CD4-positive, alpha-beta T cell treated with Interleukin-12 subunit alpha and Interleukin-12 subunit beta, for 1 hour (primary cell): ENCODE measurements at places on chromosomes 12 and 14.
A peak's percentile ranks its signal among the peaks of the same experiment; 100 is the strongest.

DNA sequence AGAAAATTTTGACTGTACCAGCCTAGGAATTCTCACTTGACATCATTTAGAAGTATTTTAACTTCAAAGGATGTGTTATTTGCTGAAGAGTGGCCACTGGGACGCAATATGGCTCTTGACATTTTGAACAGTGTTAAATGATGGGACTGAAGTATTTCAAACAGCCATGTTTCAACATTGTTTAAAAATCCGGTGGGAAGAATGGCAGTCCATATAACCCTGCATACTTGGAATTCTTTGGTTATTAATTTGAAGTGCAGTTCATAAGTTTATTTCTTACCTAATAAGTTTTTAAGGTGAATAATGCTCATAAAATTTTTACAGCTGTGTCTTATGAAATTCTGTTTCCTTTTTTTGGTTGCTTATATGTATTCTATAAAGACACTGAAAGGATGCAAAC, 8.3 kb downstream of the TMTC2 start:
- no peak for DNase-seq

GRCh38 chr14:70640938-70641547, 673 bp upstream of the TTC9 start:
- peak; percentile 59 for DNase-seq

DNA sequence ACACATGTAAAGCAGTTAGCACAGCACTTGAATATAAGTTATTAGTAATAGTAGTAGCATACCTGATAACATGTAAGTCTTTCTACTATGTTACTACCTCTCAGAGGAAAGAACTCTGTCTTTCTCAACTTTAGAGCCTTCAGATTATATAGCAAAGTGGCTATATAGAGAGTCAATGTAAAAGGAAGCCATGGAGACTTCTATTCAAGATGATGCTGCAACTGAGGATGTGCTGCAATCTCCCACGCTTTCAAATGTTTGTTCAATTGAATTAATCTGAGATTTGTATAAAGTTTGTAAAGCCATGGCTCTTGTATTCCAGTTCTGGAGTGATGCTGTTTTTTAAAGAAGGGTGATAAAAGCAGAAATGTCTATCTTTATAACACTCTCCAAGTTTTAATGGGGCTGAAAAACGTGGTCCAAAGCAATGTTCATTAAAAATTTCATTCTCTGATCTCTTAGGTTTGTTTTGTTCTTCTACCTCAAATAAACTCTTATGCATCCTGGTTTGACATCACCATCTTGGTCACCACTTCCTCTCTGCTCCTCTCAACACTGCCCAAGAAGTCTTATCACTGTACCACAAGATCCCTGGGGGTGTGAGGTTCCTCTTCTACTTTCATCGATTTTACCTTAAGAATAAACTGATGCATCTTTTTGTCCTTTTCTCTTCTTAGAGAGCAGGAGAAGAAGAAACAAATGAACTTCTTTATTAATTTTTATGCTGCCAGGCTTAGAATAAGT, 40.6 kb downstream of the C12orf42 start:
- DNase-seq: peak; percentile 30

DNA sequence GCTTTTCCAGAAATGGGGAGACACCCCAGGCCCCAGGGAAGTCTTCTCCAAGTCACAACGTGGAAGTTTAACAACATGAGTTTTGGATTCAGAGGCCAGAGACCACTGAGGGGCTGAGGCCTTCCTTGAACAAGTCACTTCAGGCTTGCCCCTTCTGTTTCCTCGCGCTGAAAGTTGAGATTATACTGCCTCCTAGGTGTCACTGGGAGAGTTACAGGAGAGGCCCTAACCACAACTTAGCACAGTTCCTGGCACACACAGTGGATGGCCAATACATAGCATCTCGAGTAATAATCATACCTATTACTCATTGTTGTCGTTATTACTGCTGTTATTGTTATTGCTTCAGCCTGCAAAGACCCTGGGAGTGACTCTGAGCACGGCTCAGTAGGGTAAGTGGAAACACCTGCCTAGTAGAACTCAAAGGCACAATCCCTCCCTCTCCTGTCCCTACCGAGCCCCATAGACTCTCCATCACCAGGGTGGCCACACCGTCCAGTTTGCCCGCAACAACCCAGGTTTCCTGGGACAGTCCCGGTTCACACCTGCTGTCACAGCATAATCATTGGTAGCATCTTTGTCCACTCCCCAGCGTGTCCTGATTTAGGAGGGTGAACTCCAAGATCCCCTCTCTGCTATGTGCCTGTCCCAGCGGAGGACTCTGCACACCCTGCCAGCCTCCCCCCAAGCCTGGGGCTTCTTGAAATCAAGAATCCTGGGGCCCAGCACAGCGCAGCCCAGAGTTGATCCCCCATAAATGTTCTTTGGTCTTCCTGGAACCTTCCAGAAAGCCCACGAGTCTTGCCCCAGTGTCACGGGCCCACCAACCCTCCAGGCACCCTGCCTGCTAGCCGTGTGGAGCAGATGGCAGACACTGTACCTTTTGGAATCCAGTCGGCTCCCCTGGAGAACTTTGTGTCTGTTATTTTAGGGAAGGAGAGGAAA, 85.0 kb downstream of the SYNE3 start:
- DNase-seq: no peak

GRCh38 chr12:26786865-26787514, 46.0 kb downstream of the ITPR2 start:
- no peak for DNase-seq

DNA sequence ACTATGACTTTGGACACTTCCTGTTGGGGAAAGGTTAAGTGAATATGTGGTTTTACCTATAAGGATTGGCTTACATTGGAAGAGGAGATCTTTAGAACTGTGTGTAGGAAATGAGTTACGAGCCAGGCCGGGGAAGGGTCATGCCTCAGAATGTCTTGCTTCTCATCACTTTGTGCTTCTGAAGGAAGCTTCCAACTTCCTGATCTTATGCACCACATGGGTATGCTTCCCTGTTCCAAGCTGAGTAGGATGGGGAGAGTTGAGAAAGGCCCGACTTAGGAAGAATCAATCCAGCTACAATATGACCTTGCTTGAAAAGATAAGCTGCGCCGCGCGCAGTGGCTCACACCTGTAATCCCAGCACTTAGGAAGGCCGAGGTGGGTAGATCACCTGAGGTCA, 59.9 kb downstream of the STXBP6 start:
- no peak for DNase-seq

DNA sequence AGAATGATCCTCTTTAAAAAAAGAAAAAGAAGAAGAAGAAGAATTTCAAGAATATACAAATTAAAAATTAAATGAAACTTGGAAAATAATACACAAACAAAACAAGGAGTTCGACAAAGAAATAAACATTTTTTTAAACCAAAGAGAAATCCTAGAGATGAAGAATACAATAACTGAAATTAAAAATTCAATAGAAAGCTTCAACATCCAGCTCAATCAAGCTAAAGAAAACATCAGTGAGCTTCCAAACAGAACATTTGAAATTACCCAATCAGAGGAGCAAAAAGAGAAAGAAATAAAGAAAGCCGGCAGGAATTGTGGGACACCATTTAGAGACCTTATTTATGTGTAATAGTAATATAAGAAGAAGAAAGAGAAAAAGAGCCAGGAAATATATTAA, 37.2 kb upstream of the RHOJ start:
- no peak for DNase-seq

DNA sequence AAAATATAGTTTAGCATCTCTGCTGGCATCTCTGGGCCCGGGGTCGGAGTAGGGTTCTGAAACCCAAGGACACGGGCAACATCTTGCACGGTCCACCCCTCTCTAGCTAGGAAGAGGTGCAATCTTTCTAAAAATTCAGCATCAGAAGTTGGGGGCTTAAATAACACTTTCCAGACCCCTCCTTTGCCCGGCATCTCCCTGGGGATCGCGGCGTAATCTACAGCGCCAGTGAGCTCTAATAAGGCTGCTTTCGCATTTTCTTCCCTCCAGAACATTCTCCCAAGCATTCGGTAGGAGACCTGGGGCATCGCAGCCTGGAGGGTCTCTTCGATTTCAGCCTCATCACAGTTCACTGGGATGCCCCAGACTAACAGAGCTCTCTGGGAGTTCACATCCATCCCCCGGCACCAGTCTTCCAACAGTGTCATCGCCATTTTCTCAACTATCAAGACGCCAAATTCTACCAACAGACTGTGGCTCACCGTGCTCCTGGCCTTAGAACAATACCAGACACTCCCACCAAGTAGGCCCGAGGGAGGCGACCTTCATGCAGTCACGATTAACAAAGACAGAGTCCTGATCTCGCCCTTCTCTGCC, 880 bp downstream of the PNMA1 start:
- DNase-seq: no peak

GRCh38 chr12:63149909-63150712, 890 bp downstream of the AVPR1A start:
- no peak for DNase-seq

- no peak for DNase-seq
These were observed 3.6 kb upstream of the DNAJC22 start for GRCh38 chr12:49342914-49343731.

- no peak for DNase-seq
These were observed at the start of gene TBX5 for GRCh38 chr12:114405519-114406271. TSS of gene TBX5 (minus strand) at chr12:114406144. CDS start at chr12:114403898, 2,246 bp downstream.

DNA sequence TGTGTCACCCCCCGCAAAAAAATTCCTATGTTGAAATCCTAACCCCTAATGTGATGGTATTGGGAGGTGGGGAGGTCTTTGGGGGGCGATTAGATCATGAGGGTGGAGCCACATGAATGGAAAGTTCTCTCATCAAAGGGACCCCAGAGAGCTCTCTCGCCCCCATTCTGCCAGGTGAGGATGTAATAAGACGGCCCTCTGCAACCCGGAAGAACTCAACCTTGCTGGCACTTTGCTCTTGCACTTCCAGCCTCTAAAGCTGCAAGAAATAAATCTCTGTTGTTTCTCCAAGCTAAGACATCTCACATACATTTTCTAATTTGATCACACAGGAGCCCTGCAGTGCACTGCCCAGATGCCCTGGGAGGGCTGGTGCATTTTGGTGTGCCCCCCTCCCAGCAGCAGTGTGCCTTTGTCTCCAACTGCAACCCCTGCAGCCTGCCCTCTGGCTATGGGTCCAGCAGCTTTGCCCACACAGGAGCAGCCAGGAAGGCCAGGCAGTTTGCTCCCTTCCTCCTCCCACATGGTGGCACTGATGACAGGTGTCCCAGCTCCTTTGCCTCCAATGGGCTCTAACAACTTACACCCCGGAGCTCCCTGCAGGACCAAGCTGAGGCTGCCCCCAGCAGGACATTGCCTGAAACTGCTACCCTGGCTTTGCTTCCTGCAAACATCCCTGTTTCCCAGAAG, 59.3 kb downstream of the C14orf132 start:
- peak; percentile 2 for DNase-seq

GRCh38 chr12:62215506-62215905, 44.7 kb upstream of the USP15 start:
- DNase-seq: no peak

GRCh38 chr12:14113031-14113430, 131.6 kb upstream of the GRIN2B start:
- DNase-seq: no peak

DNA sequence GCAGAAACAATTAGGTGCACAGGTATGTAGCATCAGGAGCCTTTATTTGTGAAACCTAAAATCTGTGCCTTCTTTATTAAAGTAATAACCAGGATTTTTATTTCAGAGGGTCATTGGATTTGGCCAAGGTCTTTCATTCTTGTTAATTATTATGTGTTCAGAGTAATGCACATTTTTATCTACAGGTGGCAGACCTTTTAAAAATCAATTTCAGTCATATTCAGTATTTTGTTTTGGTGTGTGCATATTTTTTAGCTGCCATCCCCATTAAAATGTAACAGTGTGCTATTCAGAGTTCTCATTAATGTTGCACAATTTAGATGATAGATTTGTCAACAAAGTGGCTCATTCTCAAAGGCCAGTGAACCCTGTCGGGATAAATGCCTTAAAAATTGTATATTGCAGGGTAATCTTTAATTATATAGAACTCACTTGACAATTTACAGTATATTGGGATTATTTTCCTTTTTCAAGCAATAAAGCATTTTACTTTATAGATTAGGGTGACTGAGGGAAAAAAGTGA, 319.3 kb upstream of the SOX5 start:
- DNase-seq: no peak

- DNase-seq: no peak
These were observed 8.4 kb upstream of the CALM1 start for GRCh38 chr14:90388437-90388836.

- DNase-seq: peak; percentile 20
These were observed 1.4 kb downstream of the DUSP6 start for GRCh38 chr12:89350630-89351488.

GRCh38 chr14:73221945-73222344, 15.4 kb upstream of the PAPLN start:
- DNase-seq: no peak

- DNase-seq: no peak
These were observed 48.0 kb upstream of the ALG10B start for GRCh38 chr12:38268612-38269011.

DNA sequence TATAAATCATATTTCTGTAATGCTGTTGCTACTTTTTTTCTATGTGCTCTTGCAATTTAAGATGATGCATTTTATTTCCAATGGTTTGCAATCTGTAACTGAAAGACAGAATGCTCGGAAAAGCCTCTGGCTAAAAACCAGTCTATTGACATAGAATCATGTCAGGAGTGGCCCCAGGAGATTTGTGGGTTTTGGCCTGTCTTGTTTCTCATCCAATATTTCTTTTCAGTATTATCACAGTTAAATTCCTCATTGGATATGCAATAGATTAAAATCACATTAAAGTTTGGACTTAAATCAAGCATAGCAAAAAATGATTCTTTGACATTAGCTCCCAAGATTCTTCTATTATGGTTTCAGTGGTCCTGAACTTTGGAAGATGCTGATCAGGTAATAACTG, 19.1 kb upstream of the SLC38A2 start:
- DNase-seq: no peak

DNA sequence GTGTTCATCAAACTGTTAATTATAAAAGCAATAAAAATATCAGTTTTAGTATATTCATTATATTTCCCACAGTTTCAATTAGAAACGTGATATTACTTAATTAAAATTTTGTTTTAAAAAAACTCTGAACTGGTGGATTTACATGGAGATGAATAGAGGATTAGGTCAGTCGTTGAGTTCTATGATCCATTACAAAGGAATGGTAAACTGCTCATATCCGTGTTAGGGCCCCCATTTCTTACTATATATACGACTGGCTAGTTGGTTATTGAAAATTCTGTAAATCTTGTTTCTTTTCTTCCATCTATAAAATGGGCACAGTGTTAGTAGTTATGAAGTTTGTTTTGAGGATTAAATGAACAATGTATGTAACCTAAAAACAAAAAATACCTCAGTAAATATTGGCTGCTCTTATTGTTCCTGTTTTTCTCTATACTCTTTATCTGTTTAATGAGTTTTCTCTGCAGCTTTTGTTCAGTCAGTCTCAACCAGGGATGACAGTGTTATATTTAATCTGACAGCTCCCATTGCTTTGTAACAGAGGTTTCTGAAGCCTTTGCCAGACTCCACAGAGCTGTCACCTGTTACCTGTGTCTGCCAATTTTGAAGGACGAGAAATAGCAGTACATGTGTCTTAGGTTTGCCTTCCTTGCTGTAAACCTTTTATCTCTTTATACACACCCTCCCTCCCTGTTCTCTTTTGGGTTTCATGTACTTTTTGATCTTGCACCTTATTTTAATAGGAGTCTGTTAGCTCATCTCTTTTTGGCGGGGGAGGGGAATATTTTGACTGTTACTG, 41.5 kb downstream of the FRS2 start:
- no peak for DNase-seq

- DNase-seq: no peak
These were observed 123.5 kb upstream of the BCL2L14 start for GRCh38 chr12:11947213-11947612.
